ENCODE measurements at places on chromosomes 7 and 10.

DNA sequence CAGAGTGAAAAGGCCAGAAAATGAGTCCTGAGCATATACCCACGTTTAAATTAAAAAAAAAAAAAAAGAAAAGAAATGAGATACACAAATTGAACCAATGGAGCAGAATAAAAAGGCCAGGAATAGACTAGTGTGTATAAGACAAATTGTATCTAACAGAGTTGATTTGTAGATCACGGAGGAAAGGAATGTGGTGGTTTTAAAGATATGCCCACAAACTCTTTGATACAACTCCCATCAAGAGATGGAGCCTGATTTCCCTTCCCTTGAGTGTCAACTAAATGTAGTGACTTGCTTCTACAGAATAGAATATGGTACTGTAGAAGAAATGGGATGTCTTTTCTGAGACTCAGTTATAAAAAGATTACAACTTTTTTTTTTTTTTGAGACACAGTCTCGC is 10.4 kb downstream of the SYPL1 start:
- DNase-seq = no peak

DNA sequence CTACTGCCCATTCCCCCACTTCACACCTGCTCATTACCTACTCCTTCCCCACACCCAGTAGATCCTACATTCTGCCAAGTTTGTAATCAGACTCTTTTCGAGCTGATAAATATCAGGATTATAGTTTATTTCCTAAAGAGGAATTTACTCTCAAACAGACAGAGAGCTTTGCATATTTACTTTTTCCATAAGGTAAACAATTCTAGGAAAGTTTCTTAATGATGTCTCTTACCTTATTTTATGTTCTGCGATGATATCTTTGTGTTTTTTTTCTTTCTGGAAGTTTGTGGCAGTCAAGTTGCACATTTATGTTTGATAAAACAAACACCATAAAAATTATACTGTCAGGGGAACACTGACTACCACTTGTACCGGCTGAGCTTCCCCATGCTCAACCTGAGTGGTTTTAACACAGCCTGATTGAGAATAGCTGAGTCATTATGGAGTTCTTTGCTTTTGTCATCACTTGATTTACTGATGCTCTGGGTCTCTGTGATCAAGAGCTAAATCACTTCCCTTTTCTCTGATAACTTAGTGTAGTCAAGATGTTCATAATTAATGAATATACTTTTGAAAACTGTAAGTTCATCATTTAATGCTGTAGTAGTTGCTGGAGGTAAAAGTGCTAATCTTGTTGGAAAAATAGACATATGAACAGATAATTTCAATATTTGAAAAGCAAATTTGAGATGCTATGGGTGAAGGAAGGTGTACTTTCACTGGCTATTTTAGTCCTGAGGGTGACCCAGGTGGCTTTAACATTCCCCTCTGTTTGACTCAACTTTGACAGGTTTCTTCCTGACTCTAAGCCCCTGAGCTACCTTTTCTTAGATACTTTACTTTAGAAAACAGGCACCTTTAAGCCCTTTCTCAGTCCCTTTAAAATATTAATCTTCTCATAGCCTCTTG is 1034.5 kb upstream of the LRRTM3 start:
- no peak for DNase-seq

DNA sequence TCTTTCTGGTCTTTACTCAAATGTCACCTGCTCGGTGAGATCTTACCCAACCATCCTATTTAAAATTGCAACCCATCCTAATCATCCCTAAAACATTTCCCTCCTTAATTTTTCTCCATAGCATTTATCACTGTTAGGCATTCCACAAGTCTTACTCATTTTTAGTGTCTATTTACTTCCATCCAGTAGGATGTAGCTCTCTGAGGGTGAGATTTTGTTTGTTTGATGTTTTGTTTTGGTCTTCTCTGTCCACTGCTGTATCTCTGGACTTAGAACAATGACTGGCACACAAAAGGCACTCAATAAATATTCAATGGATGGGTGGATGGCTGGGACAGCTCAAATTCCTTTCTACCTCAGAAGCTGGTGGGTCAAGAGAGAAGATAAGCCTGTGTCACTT is 15.8 kb upstream of the DUSP5 start:
- no peak for DNase-seq

DNA sequence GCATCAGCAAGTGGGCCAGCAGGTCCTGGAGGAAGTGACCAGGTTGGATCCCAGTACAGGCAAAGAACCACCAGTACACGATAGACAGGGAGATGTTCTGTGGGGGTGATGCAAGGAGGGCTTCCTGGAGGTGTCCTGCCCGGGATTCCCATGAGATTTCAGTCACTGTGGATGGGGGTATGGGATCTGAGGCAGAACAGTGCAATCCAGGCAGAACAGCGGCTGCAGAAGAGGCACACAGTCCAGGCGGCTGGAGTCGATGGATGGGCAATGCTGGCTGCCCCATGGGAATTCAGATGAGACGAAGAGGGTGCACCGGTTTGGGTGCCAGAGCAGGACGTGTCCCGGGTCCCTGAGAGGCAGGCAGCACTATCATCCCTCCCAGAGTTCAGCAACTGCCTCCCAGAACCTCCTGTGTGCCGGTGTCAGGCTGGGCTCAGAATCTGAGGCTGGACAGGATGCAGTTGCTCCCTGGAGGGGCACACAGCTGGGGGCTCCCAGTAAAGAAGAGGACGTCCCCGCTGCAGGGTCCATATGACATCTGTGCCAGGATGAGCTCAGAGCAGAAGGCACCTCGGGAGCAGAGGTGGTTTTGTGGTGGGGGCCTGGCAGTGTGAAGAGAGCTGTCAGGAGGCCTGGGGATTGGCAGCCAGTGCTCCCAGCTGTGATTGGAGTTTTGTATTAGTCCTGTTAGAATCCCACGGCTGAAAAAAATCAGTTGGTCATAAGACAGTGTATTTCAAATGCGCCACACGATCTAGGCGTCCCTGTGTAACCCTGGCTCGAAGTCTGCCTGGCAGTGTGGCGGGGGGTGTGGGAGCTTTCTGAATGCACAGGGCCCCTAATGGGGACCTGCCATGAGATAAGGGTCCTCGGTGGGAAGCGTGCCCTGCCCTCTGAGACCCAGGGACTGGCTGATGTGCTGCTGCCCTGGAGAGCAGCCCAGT is 3.2 kb downstream of the KNDC1 start:
- DNase-seq = no peak

DNA sequence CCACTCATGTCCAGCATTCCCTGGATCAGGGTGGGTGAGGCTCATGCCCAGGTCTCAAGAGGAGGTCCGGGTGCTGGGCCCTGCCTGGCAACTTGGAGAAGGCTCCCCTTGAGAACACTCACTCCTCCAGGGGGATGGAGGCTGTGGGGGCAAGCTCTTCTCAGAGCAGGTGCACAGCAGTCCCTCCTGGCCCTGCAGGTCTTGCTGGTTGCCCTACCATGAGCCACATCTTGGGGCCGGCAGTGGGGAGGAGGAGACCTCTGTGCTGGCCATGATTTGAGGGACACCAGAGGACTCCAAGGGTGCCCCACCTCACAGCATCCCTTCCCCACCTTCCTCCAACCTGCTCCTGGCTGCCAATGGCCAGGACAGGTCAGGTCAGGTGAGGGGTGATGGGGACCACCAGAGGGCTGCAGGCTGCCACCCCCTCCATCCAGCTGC is 87.4 kb upstream of the RET start:
- no peak for DNase-seq

GRCh38 chr10:103102195-103102594 is 90.9 kb downstream of the NT5C2 start:
- no peak for DNase-seq

GRCh38 chr10:106679314-106679713 is 485.2 kb downstream of the SORCS1 start:
- no peak for DNase-seq

DNA sequence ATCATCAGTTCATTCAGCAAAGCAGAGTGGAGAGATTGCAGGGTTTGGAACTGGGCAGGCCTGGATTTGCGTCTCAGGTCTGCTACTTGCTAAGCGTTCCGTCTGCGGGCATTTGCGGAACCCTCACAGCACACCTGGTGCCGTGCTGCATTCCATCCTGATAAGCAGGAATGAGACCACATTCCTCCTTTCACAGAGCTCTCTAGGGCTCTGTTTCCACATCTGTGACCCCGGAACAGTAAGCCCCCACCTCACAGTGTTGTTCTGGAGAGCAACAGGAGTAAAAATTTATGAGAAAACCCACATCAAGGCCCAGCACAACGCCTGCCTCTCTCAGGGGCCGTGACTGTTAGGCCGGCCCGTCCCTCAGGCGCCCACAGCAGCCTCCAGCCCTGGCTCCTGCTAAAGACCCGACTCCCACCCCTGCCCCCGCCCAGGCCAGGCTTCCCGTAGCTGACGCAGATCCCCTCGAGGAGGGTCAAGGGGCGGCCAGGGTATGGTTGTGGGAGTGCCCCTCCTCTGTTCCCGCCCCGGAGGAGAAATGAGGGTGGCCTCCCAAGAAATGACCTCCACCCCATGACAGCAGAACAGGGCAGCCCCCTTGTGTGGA is 128.9 kb downstream of the RGS10 start:
- no peak for DNase-seq

GRCh38 chr10:1377231-1377630 is 321.0 kb downstream of the WDR37 start:
- DNase-seq = no peak

GRCh38 chr7:4010061-4010605 is 672.0 kb upstream of the FOXK1 start:
- no peak for DNase-seq

- peak; percentile 71 for DNase-seq
Measured at GRCh38 chr10:100890673-100891317, 22.0 kb upstream of the SLF2 start.

DNA sequence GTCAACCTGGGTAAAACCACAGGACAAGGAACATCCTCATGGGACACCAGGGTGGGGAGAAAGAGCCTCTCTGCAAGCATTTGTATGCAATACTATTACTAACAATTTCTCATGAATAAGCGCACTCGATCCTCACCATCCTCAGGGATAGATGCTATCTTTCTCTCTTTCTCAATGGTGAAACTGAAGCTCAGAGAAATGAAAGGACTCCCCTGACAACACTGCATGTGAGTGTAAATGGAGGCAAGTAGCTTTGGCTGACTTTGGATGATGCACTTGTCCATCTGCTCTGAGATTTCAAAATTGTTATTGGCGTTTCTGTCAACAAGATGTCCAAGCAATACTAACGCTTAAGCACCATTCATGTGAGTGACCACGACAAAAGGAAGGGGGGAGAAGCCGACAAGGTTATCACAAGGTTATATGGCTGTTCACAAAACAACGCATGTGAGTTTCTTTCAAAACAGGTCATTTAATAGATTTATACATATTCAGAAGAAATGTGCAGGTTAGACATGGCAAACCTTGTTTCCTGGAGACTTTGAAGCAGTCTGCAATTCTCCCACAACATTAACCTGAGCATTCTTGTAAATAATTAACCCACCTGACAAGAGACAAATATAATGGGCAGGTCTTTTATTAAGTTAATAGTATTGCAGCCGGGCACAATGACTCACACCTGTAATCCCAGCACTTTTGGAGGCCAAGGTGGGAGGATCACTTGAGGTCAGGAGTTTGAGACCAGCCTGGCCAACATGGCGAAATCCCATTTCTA is 54.0 kb downstream of the IFIT5 start:
- no peak for DNase-seq

- no peak for DNase-seq
Measured at GRCh38 chr10:44619975-44620374, 235.1 kb upstream of the CXCL12 start.

- DNase-seq = no peak
Measured at GRCh38 chr10:127497685-127498084, 51.4 kb upstream of the NPS start.

DNA sequence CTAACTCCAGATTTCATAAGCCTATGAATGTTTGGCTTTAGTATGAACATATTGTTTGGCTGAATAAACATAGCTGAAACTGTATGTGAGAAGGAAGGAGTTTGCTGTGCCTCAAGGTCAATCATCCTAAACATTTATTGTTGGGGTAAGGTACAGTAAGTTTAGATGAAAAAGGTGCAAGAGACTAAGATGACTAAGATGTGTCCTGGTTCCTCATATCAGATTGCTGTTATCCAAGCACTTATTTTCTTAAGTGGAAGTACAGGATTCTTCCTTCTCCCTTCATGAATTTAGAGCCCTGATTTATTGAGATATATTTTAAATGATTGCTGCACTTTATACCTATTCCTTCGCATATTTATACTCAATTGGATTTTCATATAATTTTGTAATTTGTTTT is 12.2 kb downstream of the MDFIC start:
- DNase-seq = no peak

DNA sequence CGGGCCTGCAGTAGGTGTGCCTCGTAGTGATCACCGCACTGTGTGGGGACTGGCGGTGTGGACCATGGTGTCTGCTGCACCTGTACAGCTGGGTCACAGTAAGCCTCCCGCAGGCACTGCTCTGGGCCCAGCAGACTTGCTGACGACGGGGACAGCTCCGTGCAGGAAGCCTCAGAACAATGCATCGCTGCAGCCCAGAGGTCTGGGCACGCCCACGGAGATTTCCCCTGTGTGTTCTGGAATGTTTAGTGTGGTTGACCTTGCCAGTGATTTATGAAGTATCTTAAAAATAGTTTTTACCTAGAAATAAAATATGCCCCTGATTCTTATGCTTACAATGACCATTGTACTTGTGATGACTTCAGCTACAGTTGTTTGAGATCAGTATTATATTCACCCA is 59.1 kb upstream of the ZNF32 start:
- DNase-seq = no peak

DNA sequence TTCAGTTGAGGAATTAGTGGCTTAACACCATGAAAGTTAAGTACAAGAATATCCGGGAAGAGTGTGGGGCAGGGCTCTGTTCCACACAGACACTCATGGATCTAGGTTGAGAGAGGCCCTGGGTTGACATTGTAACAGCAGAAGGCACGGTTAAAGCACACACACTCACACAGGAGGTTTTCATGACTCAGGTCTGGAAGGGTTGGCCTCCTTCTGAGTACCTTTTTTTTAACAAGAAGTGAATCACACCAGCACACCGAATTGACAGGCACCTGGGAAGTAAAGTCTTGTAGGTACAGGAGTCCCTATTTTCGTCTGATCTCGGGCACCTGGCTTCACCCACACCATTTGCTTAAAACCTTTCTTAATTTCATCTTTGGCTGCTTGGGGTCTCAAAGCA is 509.4 kb upstream of the ADARB2 start:
- no peak for DNase-seq

GRCh38 chr10:92238586-92239098 is 52.2 kb downstream of the CPEB3 start:
- no peak for DNase-seq

DNA sequence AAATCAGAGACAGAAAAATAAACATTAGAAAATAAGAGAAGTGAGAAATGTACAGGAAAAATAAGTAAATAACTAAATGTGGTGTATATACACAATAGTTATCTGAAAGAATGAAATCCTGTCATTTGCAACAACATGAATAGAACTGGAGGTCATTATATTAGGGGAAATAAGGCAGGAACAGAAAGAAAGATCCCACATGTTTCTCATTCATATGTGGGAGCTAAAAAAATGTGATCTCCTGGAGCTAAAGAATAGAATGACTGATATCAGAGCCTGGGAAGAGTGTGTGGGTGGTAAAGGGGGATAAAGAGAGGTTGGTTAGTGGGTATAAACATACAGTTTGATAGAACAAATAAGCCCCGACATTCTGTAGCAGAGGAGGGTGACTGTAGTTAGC is 27.3 kb downstream of the PLXDC2 start:
- DNase-seq = no peak

Data from RKO (cell line).